ENCODE measurements at places on chromosomes 7 and 10.

DNA sequence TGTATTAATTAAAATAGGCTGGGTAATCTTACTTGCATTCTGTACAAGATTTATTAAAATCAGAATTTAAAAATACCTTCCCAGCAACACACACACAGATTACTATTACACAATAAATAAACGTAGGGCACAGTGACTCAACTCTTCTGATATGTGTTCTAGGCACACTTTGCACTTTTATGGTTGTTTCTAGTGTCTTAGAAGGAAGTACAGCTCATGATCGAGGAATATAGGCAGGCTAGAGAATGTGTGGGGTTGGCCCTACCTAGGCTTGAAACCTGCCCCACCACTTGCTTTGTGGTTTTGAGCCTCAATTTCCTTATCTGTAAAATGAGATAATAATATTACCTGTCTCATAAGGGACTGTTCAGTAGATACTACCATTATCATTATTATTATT is 30.5 kb downstream of the ARMC3 start:
- no peak for DNase-seq

DNA sequence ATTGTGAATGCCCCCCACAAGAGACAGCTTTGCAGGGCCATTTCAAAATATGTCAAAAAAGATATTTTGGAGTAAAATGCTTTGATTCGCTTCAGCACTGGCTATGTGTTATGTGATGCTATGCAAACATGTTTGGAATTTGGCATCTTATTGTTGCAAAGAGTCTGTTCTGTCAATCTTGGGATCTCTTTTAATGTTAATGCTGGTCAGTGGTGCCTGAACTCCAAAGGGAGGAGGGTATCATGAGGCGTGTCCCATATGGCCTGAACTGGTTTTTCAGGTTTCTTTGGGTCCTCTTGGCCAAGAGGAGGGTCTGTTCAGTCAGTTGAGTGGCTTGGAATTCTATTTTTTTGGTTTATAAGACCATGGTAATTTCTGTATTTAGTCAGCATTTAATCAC is 81.4 kb downstream of the HECW1 start:
- no peak for DNase-seq

DNA sequence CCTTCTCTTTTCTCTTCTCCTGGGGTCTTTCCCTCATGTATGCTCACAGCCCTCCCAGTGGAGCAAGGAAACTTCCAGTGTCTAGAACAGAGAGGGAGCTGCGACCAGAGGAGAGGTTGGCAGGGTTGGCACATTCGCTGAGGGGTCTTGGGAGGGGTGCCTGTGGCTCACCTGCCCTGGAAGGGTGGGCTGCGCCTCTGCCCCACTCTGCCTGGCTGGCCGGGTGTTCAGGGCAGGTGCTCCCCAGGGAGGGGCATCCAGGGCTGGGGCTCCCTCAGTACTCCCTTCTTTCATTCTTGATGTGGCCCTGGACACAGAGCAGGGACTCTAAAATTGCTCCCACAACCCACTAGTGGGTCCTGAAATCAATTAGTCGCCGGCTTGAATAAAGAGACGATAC is 16.9 kb downstream of the SHH start:
- no peak for DNase-seq

DNA sequence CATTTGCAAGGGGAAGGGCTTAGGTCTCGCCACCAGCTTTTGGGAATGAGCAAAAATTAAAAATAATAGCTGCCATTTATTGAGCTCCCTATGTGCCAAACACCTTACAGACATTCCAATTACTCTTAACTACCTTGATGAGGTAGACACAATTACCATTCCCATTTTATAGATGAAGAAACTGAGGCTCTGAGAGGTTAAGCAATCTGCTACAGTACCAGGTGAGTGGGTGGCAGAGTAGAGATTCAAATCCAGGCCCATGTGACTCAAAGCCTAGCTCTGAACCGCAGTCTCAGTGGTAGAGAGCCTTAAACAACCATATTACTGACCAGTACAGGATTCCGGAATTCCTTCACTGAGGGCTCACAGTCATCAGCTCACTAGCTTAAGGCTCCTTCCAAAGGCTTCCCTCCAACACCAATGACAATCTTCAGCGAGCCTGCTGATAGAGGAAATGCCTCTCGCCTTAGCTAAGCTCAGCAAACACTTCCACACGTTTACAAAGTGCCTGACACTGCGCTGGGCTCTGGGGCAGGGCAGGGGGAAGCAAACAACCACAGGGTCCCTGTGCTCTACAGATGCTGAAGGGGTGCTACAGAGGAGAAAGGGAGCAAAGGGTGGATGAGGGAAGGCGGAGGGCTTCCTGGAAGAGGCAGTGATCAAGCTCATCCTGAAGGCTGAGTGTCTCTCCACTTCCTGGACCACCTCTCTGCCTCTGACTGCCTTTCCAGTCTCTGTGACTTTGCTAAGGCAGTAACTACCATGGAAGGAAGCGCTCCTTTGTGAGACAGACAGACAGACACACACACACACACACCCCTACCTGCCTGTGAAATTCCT is 7.4 kb downstream of the LRRC20 start:
- no peak for DNase-seq

DNA sequence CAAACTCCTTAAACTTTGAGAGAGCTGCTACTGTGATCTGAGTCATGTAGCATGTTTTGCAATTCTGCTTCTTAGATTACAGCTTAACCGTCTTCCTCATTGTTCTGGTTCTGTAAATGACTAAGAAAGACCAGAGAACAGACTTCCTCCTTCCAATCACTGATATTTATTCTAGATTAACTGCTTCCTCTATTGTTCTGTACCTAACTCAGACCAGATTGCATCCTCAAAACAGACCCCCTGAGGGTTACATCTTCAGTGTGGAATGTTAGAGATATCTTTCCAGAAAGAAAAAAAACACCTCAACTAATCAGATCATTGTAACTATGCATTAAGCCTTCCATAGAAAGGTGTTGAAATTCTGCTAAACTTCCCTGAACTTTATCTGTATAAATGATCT is 5.7 kb upstream of the PIP start:
- no peak for DNase-seq

GRCh38 chr7:132393789-132394261 is 182.4 kb downstream of the PLXNA4 start:
- no peak for DNase-seq

- DNase-seq = no peak
These were observed 239.6 kb upstream of the SLC26A5 start for GRCh38 chr7:103685646-103686045.

DNA sequence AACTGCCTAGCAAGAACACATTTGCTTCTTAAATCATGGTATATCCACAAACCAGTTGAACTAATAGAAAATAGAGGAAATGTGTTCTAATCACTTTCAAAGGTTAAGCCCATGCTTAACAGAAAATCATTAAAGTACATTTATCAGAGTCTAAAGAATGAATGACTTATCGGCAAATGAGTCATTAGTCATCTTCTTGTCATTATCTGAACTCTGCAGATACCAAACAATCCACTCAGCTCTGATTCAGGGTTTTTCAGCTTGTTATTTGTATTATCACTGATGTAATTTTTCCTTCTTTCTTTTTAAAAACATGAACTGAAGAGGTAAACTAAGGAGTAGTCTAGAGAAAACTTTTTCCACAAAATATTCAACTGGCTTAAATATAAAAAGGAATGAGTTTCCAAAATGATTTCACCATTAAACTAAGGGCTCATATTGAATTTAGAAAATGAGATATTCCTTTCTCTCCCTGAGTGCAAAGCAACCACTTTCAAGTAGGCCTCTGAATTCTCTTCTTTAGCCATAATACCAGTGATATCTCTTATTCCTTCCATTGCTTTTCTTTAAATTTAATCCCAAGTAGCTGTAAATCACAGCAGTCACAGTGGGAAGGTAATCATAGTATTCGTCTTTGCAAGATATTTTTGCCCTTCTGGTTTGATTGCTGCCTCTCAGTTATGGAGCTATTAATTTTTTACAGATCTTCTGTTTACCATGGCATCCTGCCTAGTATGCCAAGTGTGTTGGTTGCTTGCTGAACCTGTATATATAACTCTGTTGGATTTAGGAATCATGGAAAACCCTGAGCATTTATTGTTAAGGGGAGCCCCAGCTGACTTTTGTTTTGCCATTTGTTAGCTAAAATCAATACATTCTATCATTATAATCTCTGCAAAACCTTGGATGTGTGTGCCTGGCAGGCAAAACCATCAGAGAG is 125.1 kb downstream of the THSD7A start:
- peak; percentile 65 for DNase-seq

Data from NCI-H1092 (cell line).